ENCODE measurements at places on chromosomes 3 and 15. TPM values are rescaled to one million over a fixed set of nuclear protein-coding genes. Genes with fewer than 3 reads are reported as not detected.

CELSR3 gene
- 1.6 TPM for total RNA-seq

SEMA6D gene
- total RNA-seq: not detected

CD86 gene
- 41.9 TPM for total RNA-seq

DNA sequence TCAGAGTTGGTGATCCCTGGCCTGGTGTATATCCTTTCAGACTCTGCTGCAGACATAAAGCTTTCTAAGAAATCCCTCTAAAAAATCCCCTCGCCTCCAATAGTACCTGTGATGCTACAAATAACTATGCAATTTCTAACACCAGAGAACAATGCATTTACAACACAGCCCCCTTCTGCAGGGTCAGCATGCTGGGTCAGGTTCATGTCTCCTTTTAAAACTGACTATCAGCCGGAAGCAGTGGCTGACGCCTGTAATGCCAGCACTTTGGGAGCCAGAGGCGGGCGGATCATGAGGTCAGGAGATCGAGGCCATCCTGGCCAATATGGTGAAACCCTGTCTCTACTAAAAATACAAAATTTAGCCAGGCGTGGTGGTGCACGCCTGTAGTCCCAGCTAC lies 77.0 kb upstream of the SPATA12 start:
- DNase-seq: no peak

- DNase-seq: no peak
These were observed 29.4 kb upstream of the ATP11B start for GRCh38 chr3:182763896-182764295.

All from GM12878 (cell line).